ENCODE measurements at places on chromosomes 3 and 15.

DNA sequence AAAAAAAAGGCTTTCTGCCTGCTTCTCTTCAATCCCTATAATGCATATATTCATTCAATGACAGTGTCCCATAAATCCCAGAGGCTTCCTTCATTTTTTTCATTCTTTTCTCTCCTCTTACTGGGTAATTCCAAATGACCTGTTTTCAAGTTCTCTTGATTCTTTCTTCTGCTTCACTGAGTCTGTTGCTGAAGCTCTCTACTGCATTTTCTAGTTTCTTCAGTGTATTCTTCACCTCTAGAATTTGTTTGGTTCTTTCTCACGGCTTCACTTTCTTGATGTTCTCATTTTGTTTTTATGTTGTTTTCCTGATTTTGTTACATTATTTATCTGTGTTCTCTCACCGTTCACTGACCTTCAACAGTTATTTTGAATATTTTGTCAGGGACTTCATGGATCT, 141.6 kb downstream of the SCAPER start:
- DNase-seq = no peak

DNA sequence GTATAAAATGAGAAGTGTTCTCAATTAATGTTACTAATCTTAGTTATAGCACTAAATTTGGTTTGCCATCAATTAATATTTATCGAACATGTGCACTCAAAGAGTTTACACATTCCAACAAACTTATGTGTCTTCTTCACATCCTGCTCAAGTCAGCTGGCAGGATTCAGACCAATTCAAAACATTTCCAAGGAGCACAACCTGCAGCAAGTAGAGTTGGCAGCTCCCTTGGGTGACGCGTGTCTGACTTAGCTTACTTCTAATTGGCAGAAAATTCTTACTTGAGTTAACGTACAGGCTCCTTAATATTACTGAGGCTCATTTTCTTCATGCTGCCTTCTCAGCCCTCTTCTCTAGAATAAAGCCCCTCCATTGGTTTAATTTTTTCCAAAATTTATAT, 110.4 kb upstream of the PFN2 start:
- DNase-seq = no peak

- peak; percentile 48 for DNase-seq
Observed at GRCh38 chr3:124032881-124033359, 41.0 kb upstream of the ROPN1 start.

DNA sequence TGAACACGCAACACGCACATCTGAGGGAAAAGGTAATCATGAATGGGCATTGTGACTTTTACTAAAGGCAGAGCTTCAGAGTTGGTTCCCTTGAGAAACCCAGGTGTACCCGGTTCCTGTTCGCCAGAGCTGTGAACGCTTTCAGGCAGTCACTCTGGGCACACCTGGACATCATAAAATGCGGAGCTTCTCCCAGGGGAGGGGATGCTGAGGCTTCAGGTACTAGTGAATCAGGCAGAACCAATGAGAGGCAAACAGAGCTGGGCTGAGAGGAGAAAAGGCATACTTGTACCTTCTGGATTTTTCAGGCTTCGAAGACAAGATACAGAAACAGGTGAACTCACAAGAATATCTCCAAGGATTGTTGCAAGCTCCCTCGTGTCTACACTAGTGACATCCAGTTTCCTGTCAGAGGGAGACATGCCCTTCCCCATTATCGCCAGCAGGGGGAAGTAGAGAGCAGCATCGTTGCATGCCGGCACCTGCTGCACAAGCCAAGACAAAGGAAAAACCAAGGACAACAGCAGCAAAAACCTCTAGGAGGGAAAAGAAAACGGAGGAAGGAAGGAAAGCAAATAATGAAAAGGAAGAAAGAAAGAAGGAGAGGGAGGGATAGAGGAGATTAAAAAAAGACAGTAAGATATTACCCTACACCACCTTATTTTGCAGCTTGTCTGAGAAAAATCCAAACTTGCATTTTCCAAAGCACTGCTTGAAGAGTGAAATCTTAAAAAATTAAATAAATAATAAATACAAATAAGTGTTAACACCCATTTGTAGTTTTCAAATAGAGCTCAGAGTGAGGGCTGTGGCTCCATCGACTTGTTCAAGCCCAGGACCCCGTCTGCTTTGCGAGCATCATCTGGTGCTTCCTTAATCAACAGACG, 2.0 kb downstream of the AHSG start:
- DNase-seq = peak; percentile 60

GRCh38 chr3:72510247-72510646, 338.0 kb downstream of the SHQ1 start:
- no peak for DNase-seq

DNA sequence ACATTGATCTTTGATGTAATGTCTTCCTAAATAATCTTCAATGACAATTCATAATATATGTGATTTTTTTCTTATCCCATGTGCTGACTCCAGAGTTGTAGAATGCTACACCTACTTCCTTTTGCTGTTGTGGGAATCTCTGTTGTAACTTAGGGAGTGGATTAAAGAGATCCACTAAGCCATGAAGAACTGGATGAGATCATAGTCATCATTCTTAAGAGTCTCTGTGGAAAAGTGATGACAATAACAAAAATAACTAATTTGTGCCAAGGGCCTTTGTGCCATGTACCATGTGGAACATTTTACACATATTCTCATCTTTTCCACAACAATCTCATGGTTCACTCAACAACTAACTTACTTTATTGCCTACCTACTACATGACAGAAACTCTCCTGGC, 162.9 kb upstream of the PDZRN3 start:
- no peak for DNase-seq

- DNase-seq = no peak
Observed at GRCh38 chr3:156449710-156450574, 105.0 kb downstream of the SSR3 start.

DNA sequence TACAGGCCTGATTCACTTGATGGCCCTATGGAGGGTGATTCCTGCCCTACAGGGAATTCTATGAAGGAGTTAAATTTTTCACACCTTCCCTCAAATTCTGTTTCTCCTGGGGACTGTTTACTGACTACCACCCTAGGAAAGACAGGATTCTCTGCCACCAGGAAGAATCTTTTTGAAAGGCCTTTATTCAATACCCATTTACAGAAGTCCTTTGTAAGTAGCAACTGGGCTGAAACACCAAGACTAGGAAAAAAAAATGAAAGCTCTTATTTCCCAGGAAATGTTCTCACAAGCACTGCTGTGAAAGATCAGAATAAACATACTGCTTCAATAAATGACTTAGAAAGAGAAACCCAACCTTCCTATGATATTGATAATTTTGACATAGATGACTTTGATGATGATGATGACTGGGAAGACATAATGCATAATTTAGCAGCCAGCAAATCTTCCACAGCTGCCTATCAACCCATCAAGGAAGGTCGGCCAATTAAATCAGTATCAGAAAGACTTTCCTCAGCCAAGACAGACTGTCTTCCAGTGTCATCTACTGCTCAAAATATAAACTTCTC, 43.6 kb downstream of the BLM start:
- no peak for DNase-seq

- DNase-seq = no peak
Observed at GRCh38 chr3:8420612-8421011, 81.0 kb upstream of the LMCD1 start.

GRCh38 chr3:148642616-148643015, 55.1 kb upstream of the AGTR1 start:
- no peak for DNase-seq

DNA sequence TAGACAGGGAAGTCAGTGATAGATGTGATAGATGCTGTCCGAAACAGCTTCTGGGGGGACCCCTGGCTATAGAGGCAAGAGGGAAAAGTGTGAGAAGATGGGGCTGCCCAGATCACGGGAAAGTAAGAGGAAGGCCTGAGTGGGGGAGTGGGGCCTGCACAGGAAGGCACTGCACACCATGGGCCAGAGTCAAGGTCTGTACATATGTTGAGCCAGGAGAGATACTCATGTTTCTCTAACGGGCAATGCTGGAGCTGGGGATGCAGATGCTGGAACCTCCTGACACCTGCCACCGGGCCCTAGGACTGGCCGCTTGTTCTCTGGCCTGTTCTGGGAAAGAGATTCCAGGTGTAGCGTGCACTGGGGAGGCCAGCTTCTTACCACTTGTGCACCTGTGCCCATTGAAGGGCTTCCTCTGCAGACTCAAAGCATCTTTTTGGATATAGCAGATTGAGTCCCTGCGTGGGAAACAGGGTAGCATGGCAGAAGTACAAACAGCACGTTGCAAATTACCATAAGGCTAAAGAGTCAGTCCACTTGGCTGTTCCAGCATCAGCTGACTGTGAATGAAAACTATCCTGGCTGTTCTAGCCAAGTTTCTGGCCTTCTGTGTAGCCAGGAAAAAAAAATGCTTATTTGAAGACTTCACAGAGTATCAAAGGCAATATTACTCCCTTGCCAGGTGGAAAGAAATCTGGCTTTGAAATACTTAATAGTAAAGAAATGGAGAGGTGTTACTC, 77.1 kb upstream of the GSK3B start:
- DNase-seq = no peak
